ENCODE measurements at places on chromosomes 12 and 14.

- no peak for DNase-seq
Measured at GRCh38 chr12:55445357-55445756, 1.5 kb downstream of the OR6C2 start.

DNA sequence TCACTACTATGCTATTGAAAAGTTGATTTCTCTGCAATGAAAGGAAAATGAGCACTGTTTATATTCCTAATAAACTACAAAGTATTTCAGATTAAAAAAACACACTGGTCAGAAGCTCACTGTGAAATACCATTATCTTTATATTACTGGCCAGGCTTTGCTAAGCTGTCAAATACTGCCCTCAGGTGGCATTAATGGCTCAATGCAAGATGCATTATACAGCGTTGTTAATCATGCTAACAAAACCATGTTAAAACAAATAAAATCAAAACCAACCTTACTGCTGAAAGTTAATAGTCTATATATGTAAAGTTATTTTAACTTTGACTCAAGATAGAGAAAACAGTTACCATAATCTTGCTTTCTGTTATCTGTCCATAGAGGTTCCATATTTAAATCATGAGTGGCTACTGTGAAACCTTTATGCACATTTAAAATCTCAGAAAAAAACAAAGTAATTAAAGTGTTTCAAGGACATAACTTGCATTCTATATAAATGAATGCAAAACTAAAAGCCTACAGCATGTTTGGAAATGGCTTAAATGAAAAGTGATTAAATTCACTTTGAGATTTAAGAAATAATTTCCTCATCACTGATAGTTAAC, 121.7 kb downstream of the RALGAPA1 start:
- DNase-seq = no peak

GRCh38 chr14:57574617-57575288, 81.1 kb upstream of the CCDC198 start:
- no peak for DNase-seq

DNA sequence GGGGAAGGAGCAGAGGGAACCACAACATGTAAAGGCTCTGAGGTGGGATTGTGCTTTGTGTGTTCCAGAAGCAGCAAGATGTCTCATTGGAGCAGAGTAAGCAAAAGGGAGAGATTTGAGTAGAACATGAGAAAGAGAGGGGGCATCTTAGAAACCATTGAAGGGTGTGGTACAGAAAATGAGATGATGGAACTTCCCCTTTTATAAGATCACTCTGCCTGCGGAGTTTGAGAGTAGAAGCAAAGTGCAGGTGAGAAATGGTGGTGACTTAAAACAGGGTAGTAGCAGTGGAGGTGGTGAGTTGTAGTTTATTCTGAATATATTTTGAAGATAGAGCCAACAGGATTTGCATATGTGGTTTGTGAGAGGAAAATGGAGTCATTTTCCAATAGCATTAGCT, 56.0 kb downstream of the FBXO34 start:
- no peak for DNase-seq

DNA sequence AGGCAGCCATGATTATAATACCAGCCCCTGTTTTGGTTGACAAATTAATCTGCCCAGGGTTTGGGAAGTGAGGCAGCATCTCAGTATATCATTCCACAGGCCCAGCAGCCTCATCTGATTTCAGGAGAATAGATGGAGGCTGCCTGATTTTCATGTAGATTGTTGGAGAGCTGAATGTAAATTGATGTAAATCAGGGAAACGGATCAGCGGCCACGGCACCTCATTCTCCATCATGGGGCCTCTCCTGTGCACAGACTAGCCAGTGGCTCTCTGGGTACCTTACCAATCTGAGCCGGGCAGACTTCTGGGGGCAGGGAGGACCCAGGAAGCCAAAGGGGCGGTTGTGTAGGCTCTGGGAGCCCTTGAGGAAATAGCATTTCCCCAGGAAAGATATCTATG, 63.7 kb upstream of the GSC start:
- DNase-seq = no peak

- no peak for DNase-seq
Measured at GRCh38 chr14:54338696-54339317, 58.0 kb upstream of the CDKN3 start.

- DNase-seq = no peak
Measured at GRCh38 chr12:57940052-57940914, 1.1 kb upstream of the ATP23 start.

- no peak for DNase-seq
Measured at GRCh38 chr12:94244165-94245133, 96.1 kb downstream of the PLXNC1 start.

GRCh38 chr12:26527682-26528081, 305.3 kb downstream of the ITPR2 start:
- no peak for DNase-seq

DNA sequence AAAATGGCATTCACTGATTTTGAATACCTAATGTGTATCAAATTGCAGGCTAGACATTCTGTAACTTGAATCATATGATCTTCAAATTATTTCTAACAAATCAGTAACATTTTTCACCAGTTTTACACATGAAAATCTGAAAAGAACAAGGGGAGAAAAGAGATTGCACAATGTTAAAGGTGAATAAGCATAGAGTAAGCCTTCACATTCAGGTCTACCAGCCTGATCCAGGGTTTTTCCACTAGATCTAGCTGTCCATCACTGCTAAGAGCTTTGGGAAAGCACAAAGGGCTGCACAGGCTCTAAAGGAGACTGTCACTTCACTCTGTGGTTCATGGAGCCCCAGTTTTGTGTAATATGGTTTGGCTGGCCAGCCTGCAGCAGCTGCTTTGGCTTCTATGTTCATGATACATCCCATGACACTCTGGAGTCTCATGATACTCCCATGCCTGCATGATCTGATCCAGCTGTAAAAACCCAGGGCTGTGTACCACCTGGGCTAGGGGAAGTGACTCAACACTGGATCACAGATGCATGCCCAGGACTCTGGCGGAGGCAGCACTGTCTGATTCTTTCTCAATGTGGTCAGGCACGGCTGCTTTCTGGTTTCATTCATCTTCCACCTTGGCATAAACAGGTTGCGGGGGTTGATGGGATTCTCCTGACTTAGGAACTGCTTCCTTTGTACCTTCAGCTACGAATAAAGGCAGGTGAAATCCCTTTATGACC, 859.7 kb downstream of the GALC start:
- no peak for DNase-seq

DNA sequence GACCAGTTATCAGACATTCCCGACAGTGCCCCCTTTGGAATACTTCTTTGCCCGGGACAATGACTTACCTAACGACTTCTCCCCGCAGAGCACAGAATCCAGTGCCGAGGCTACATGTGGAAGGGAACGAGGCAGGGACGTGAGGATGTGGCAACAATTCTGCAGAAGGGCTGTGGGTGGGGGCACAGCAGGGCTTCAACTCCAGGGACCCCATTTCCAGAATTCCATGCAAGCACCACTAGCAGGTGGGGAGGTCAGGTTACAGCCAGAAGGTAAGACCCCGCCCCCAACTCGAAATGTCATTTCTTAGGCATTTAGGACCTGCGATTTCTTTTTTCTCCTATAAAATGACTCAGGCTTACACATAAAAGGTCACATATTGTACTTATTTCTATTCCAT, 207.9 kb downstream of the TMEM132C start:
- DNase-seq = no peak

- no peak for DNase-seq
Measured at GRCh38 chr14:105139212-105139825, 29.3 kb downstream of the JAG2 start.

DNA sequence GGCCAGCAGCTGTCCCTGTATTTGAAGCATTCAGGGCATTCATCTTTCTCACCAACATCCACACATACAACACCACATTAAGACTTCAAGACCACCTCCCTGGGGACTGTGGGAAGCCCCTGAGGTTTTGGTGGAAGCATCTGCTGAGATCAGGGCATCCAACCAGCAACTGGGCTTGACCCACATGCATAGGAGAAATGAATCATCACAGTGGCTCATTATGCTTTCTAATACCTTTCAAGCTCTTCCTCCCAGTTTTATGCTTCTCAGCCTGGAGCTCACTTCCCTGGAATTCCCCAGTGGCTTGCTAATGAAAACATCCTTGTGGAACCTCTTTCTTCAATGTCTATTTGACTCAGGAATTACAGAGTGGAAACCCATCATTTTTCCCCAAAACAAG, 21.4 kb upstream of the CMKLR1 start:
- DNase-seq = no peak

DNA sequence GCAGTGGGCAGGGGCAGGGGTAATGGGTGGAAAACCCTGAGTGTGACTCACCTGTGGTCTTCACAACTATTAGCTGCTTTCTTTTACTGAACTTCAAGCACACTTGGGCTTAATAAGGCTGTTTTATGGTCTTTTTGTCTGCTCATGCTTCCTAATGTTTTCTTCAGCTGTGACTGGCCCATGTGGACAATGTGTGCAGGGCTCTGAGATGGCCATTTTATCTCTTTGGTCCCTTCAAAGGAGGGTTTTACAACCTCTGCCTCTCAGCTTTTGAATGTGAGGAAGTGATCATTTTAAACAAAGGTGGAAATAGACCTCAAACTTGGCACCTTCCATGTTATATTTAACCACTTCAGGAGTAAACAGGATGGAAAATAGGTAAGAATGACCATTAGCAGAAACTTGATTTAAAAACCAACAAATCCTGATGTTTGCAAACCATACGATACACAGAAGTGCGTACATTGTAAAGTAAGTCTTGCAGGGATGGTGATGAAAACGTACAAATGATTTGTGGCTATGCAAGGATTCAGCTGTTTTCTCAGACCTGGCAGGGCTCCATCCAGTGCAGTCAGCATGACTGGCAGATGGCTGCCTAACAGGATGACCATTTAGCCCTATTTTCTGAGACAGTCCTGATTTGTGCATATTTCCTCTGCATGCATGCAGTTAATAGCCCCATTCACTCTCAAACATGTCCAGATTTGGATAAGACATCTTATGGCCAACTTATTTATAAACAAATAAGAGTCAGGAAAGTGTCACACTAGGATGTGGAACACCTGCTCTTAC, 103.2 kb downstream of the SLC38A4 start:
- DNase-seq = no peak

- DNase-seq = no peak
Measured at GRCh38 chr14:23863836-23864235, 89.7 kb upstream of the DHRS4 start.

DNA sequence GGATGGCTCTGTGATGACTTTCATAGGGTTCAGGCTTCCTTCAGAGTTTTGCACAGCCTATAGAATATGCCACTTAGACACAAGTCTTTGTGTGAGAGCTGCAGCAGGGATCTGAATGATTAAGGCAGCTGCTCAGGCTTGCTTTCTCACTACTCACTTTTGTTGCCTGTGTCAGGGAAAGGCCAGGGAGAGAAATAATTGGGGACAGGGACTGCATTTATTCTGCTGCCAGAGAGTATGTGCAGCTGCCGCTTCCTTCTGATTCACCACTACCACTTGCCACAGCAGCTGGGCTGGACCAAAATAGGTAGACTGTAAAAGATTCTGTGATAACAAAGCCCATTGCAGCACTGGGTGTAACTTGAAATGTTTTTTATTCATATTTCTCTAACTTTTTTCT, 49.7 kb downstream of the TRMT5 start:
- no peak for DNase-seq

GRCh38 chr12:100348657-100349454, 8.0 kb upstream of the SLC17A8 start:
- peak; percentile 53 for DNase-seq

- DNase-seq = no peak
Measured at GRCh38 chr14:68111853-68112270, 292.3 kb downstream of the RAD51B start.

DNA sequence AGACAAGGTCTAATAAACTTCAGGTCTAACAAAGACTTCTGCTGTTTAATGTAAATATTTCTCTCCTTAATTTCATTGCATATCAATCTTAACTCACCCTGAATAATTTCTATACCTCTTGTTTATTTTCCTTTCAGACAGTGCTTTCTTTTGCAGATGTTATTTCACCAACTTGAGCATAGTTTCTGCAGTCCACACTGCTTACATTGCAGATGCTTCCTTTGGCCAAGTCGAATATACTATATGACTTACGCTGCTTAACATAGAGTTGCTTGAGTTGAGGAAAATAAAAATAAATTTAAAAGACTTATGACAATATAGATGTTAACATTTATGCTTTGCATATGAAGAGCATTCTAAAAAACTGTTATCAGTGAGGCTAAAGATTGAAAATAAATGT, 217.7 kb downstream of the PTPRO start:
- no peak for DNase-seq

GRCh38 chr14:73613419-73613963, 1.2 kb downstream of the ACOT6 start:
- DNase-seq = no peak

- DNase-seq = peak; percentile 95
Measured at GRCh38 chr12:1318327-1319031, 275.9 kb downstream of the FBXL14 start.

GRCh38 chr14:103434868-103435442, 49.7 kb downstream of the MARK3 start:
- DNase-seq = no peak

DNA sequence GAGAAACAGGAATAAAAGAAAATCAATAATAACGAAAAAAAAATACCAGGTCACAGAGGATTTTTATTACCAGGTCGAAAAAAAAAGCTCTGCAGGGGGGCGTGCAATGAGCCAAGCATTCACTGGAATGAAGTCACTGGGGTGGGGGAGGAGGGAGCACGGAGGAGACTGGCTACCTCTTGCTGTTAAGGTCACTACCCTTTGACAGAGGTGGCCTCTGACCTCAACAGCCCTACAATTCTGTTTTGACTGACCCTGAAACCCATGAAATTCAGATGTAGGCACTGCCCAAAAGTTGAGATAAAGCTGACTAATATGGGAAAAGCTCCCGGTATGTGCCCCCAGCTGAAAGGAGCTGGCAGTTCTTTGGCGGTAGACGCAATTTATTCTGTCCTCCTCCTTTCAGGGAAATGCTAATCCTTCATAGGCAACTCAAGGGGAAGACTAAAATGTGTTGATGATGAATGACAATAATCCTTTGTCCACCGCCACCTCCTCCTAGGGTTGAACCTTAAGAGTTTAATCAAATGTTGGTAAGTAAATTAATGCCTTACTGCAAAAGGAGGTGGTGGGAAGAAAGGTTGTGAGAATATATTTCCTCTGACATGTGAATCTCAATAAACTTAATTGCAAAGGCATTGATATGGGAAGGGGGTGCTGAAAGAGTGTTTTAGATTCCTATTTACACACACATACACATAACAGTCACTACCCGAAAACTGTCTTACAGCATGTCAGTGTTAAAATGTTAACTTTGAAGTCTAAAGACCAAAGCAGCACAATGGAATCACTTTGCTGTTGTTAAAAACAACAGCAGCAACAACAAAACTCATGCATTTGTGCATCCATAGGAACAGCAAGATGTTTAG, 6.3 kb upstream of the RIC8B start:
- DNase-seq = no peak

- DNase-seq = no peak
Measured at GRCh38 chr12:116677202-116677661, 60.6 kb downstream of the SPRING1 start.

All from NCI-H1417 treated with DMSO at 0.1 percent for 48 hours (cell line).